ENCODE measurements at places on chromosomes 7 and 10.

- DNase-seq = no peak
These were observed 103.3 kb upstream of the CHST15 start for GRCh38 chr10:124196659-124197058.

- no peak for DNase-seq
These were observed 260.5 kb downstream of the GPAM start for GRCh38 chr10:111923032-111923431.

DNA sequence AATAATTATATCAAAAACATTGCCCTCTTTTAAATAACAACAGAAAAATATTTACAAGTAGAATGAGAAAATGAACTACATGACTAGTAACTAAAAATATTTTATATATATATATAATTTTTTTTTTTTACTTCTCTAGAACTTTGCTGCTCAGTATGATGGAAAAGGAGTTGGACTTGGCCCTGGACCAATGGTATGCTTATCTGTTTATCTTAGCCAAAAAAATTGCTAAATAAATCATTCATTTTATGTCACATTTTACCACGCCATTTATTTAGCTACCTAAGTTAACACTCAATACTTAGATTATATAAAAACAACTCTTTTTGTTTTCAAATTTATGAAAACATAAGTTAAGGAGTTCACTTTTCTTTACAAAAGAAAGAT, 6.7 kb downstream of the COL1A2 start:
- no peak for DNase-seq

- DNase-seq = no peak
These were observed 17.4 kb downstream of the PSAP start for GRCh38 chr10:71833451-71834342.

- peak; percentile 34 for DNase-seq
These were observed 12.5 kb upstream of the CUX1 start for GRCh38 chr7:101804967-101805366.

DNA sequence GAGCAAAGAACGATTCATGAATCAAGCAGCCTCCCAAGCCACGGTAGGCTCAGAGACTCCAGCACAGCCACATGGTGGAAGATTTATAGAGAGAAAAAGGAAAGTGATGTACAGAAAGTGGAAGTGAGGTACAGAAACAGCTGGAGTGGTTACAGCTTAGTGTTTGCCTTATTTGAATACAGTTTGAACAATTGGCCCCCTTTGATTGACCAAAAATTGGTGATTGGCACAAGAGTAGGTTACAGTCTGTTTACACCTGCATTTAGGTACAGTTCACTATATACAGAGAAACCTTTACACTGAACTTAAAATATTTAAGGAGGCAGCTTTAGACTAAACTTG, 136.4 kb upstream of the ASAH2 start:
- no peak for DNase-seq

DNA sequence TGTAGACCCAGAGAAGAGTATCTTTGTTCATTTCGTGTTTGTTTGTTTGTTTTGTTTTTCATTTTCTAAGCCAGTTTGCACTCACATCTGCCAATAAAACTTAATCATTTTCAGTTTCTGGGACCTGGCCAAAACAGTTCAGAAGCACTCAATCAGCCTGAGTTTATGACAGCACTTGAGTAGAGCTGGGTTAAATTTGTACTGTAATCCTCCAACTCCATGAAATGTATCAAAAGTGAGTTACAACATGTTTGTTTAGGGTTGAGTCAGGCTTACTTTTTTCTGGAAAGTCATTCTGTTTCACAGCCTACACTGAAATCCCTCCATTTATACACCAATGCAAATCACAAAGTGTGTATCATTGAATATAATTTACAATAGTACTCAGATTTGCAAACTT, 91.9 kb downstream of the ZWINT start:
- no peak for DNase-seq

DNA sequence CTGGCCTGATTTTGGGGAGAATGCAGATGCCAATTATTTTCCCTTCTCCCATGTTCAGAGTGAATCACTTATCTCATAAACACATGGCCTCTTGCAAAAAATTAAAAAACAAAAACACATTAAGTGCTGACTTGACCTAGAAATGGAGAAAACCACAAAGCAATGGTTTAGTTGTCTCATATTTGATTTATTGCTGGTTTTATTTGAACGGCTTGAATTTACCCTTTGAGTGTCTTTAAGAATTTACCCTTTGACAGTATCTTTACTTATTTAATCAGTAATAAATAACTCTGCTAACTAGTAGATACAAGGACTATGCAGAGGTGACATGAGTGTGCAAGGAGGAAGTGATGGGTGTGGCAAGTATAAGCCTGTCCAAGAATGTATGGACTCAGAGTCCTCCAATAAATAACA, 68.1 kb upstream of the GSDME start:
- no peak for DNase-seq

- no peak for DNase-seq
These were observed 70.0 kb downstream of the KLF6 start for GRCh38 chr10:3714967-3715366.

DNA sequence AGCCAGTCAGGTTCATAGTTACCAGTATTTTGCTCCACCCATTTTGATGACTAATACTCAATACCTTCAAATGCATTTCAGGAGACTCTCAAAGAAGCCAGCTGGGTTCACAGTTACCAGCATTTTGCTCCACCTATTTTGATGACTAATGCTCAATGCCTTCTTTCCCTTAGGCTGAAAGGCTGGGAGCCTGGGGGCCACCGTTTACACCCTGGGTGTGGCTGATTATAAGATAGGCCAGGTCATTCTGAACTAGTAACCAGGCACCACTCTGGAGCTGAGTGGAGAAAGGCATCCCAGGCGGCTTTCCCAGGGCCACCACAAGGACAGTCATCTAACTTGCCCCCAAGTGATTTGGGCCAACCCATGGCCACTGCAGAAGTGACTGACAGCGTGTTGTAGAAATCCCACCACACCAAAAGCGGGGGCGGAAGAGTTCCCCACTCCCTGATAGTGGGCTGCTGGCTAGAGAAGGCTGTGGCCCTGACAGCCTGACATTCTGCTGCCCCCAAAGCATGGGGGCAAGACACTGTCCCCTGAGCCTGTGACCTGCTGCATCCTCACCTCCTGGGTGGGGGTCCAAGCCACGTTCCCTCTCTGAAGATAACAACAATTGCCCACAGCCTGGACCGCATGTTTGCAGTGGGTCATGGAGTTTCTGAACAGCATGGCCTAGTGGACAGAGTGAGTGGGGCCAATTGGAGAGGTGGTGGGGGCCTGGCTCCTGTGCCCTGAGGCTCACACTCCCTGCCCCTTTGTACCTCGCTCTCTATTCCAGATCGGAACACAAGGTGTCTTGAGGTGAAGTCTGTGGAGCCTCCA, 23.0 kb upstream of the ZNF488 start:
- DNase-seq = no peak

Data from activated naive CD4-positive, alpha-beta T cell treated with anti-CD3 and anti-CD28 coated beads for 36 hours (primary cell).